ENCODE measurements at places on chromosomes 3 and 15.
A peak's percentile ranks its signal among the peaks of the same experiment; 100 is the strongest.

DNA sequence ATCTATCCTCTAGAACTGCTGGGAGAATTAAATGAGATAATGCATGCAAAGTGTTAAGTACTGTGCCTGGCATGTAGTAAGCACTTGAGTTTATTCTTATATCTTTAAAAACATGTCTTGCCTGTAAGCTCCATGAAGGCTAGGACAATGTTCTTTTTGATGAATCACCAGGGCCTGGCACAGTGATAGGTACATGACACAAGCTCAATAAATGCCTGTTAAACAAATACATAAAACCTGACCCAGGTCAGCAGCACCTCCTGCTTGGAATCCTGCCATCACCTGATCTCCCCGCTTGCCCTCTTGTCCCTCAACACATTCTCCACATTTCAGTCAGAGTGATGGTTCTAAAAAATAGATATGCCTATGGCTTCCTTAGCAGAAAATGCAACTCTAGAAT lies 186.8 kb downstream of the CHST2 start:
- peak; percentile 64 for DNase-seq

- peak; percentile 86 for DNase-seq
Measured at GRCh38 chr3:4772171-4772804, 206.9 kb upstream of the BHLHE40 start.

- no peak for DNase-seq
Measured at GRCh38 chr3:120615847-120616609, 19.9 kb downstream of the NDUFB4 start.

- DNase-seq = no peak
Measured at GRCh38 chr3:99393961-99394360, 244.4 kb upstream of the COL8A1 start.

- no peak for DNase-seq
Measured at GRCh38 chr3:41364736-41365135, 165.4 kb downstream of the CTNNB1 start.

- DNase-seq = no peak
Measured at GRCh38 chr3:188788621-188789081, 383.1 kb upstream of the TPRG1 start.

DNA sequence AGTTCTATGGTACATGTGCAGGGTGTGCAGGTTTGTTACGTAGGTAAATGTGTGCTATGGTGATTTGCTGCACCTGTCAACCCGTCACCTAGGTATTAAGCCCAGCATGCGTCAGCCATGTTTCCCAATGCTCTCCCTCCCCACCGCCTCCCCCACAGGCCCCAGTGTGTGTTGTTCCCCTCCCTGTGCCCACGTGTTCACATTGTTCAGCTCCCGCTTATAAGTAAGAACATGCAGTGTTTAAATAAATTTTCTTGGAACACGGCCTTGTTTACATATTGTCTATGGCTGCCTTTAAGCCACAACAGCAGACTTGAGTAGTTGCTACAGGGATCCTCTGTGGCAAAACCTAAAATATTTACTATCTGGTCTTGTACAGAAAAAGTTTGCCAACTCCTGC lies 41.3 kb upstream of the CORO2B start:
- DNase-seq = no peak

- DNase-seq = no peak
Measured at GRCh38 chr3:71229905-71230657, 353.4 kb downstream of the FOXP1 start.

GRCh38 chr15:73858062-73858461 lies 15.3 kb upstream of the TBC1D21 start:
- no peak for DNase-seq

DNA sequence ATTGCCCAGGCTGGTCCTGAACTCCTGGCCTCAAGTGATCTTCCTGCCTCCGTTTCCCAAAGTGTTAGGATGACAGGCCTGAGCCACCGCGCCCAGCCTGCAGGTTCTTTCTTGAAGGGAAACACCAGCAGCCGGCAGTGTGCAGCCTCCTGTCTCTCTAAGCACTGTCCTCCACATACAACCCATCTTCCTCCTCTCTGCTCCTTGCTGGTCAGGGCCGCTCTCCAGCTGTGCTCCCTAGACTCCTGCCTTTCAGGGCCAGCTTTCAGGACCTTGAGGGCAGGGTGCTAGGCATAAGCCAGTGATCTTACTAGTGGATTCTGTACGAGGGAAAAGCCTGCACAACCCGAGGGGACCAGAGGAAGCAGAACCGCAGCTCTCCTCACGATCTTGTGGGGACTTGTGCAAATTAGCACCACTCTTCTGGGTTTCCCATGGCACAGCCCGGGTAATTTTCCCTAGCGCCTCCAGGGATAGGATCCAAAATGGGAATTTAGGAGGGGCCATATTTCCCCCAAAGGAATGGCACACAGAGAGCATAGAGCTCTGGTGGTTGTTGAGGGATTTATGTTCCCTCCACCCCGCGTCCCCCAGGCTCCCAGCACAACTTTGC lies 18.2 kb upstream of the CORO2B start:
- DNase-seq = no peak

- DNase-seq = no peak
Measured at GRCh38 chr3:23495507-23495906, 292.4 kb downstream of the UBE2E2 start.

- DNase-seq = no peak
Measured at GRCh38 chr15:39922462-39923092, 2.5 kb upstream of the GPR176 start.

DNA sequence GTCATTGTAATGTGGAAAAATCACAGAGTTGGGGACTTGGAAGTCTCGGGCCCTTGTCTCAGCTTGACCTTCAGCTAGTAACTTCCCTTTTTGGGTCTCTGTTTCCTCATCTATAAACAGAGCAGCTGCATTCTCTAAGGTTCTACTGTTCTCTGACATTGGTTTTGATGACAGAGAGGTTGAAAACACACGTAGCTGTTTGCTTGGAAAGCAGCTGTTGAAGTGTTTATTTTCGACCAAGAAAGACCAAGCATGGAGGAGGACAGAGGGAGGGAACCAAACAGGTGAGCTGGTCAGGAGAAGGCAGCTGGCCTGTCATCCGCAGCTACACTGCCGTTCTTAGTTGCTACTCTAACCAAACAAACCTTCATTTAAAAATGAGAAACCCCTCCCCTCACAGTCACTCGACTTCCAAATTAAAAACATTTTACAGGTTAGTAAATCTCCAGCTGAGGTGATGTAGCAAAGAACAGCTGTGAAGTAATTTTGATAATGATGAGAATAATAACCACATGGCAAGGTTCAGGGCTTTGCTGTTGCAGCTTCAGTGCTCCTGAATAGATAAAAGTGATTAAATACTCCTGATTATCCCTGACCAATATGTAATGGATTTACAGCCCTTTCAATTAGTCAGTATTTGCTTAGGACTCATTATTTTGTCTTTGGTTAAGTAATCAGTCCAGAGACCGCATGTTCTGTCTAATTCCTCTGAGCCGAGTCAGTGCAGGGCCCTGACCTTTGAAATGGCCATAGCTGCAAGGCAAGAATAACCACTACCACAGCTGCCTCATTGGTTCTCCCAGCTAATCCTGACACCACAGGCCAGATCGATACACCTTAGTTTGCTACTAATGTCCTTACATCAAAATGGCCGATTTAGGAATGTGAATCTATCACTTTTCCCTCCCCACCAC lies 65.3 kb downstream of the MEIS2 start:
- no peak for DNase-seq

DNA sequence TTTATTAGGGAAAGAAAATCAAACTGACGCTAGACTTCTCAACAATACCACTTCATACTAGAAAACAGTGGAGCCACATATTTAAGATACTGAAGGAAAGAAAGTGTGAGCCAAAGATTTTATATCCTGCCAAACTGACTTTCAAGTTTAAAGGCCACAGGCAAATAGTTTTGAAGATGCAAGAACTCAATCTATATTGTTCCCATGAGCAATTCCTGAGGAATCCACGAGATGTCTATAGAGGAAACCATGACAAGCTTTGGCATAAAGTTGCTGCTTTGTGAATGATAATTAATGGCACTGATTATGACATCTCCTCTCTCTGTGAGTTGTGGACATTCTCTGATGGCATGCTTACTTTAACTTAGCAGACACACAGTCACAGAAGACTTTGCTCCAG lies 276.1 kb upstream of the GOLGA6L4 start:
- no peak for DNase-seq

- no peak for DNase-seq
Measured at GRCh38 chr3:184683234-184683633, 28.6 kb downstream of the MAGEF1 start.

DNA sequence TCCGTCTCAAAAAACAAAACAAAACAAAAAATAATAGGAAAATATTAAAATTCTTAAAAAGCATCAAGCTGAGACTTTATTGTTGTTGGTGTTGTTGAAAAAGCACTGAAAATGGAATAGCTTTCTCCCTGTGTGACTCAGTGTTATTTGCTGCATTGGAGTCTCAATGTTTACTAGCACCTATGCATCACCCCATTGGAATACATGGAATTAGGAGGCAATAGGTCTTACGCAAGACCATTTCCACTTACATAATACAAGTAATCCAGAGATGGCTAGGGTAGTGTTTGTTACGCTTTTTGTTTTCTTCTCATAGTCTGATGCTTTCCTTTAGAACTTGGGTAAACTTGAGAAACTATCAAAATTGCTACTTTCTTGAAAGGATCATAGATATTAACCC lies 15.2 kb downstream of the GXYLT2 start:
- DNase-seq = no peak

- DNase-seq = no peak
Measured at GRCh38 chr3:72160351-72160750, 375.4 kb upstream of the PROK2 start.

- DNase-seq = peak; percentile 92
Measured at GRCh38 chr15:31263751-31264558, 62.7 kb upstream of the KLF13 start.

- DNase-seq = no peak
Measured at GRCh38 chr3:46361408-46362283, 7.7 kb downstream of the CCR2 start.

DNA sequence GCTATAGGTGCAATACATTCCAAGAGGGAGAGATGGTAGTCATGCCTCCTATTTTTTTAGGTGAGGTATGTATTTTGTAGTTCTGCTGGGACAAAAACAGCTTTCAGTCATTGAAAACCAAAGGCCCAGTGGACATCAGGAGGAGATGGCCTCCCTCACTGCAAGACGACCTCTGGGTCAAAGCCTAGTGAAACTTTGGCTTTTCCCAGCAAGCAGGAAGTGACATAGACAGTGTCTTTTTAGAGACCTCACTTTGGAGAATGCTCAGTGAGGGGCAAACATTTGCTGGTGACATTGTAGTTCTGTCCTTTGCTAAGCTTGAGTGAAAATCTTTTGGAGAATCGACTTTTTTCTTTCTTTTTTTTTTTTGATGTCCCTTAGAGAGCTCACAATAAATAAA lies 27.3 kb downstream of the LIPC start:
- no peak for DNase-seq

DNA sequence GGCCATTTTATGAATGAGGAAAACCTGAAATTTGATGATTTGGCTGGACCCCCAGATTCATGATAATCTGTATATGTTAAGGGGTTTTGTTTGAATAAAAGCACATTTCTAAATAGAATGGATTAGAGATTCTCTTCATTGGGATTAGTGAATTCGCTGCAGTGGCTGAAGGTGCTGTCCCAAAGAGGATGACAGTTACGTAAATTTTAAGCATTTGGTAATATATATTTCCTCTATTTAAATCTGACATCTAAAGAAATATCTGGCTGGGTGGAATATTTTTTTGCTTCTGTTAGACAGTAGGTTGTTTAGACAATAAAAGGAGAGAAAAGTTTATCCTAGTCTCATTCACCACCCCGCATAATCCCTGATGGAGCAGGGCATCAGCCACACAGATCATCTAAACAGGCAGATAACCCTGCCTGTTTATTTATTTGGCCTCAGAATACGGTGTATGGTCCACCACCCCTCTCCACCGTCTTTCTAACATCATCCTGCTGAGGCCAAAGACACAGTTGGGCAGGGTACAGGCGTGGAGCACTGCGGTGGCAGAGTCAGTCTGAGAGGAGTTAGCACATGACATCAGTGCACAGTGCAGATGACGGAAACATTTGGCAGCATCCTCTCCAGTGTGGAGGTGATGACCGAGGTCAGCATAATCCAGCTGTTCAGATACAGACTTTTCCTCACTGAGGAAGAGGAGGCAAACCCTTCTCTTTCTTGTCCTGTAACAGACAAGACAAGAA lies 20.4 kb upstream of the NFKBIZ start:
- DNase-seq = peak; percentile 62

GRCh38 chr15:100934166-100934565 lies 15.0 kb downstream of the LRRK1 start:
- no peak for DNase-seq

GRCh38 chr15:93414576-93415231 lies 325.7 kb upstream of the RGMA start:
- no peak for DNase-seq

DNA sequence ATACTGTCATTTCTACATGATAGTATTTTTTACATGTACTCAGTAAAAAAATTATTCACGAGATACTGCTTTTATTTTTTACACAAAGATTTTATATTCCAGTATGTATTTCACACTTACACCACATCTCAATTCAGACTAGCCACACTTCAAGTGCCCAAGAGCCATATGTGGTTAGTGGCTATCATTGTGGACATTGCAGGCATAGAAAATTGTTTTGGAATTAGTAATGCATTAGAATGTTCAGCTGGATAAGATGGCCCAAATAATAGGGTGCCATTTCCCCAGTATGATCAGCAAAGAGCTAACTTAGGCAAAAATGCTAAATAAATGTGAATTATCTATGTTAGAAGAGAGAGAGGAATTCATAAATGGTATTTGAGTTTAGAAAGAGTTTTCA lies 203.8 kb upstream of the MCTP2 start:
- no peak for DNase-seq

GRCh38 chr15:70750203-70750869 lies 13.0 kb downstream of the UACA start:
- no peak for DNase-seq
